ENCODE measurements at places on chromosomes 13 and 19.

DNA sequence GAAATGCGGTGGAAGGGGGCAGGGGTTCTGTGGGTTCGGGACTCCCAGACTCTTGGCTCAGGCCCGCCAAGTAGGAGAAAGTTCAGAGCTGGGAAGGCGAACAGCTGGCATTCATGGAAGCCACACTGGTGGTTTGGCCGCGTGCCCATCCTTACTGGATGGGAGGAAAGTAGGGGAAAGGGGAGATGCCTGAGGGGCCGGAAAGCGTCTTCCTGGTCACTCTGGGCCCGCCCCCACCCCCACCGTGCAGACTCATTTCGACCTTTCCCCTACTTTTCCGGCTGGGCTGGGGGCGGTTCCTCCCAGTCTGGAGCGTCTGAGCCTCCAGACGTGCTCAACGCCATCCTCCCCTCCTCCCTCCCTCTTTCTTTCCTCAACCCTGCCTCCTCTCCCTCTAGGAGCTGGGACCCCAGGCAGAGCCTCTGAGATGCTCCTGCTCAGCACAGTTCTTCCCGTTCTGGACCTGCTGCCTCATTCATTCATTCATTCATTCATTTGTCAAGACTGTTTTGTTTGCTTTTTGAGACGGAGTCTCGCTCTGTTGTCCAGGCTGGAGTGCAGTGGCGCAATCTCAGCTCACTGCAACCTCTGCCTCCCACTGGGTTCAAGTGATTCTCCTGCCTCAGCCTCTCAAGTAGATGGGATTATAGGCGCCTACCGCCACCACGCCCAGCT is 3.5 kb downstream of the ANGPTL4 start:
- DNase-seq, result no peak

GRCh38 chr13:80523134-80523533 is 182.2 kb upstream of the SPRY2 start:
- DNase-seq, result no peak

- no peak for DNase-seq
These were observed 17.5 kb downstream of the LRRC63 start for GRCh38 chr13:46229251-46229650.

DNA sequence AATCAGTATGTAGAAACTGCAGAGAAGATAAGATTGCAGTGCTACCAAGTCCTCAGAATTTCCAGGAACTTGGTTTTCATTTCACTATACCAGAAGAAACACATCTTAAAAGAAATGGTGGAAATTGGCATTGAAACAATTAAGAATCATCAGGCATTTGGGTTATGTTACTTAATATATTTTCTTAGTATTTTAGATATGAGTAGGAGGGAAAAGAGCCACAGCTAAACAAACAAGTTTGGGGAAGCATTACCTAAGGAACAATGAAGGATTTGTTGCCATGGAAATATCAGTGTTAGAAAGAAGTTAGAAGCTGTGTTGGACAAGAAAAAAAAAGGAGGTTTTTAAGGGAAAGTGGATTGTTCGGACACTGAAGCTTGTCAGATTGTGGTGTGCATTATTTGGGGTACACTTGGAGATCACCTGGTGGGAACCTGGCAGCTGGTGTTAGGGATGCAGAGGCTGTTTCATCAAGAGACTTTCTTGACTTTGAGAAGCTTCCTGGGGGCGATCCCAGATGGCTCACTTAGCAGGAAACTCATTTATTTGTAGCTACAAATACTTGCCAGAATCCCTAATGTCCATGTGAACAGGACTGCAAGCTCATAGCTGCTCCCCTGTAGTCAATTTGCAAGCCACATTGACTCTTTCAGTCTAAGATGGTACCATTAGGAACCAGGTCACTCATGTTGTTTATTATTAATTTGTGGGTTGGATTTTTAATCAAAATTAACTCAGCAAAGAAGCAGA is 246.7 kb downstream of the RFC3 start:
- DNase-seq, result no peak

All from hematopoietic multipotent progenitor cell treated with erythropoietin and hydrocortisone succinate and interleukin-3 and kit ligand, for 4 days (in vitro differentiated cells).